ENCODE measurements at places on chromosomes 6 and 20.

DNA sequence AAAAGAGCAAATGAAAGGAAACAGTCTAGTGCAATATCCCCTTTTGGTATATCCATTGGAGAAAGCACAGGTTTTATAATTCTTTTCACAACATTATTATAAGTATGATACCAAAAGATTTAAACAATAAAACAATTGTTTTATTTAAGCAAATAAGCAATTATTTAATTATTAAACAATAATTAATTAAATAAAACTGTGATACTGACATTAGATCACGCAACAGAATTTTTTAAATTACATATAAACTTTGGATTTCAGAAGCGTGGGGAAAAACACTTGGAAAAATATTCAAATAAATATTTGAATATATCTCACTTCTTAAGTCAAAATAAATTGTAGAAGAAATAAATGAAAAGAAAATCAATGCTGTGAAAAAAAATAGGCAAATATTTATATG is 76.2 kb upstream of the STXBP5 start:
- DNase-seq: no peak

GRCh38 chr6:124993327-124993726 is 31.1 kb downstream of the RNF217 start:
- DNase-seq: no peak

GRCh38 chr20:62735331-62735821 is 26.7 kb downstream of the NTSR1 start:
- no peak for DNase-seq

GRCh38 chr6:46606338-46606737 is 46.3 kb downstream of the CYP39A1 start:
- no peak for DNase-seq

DNA sequence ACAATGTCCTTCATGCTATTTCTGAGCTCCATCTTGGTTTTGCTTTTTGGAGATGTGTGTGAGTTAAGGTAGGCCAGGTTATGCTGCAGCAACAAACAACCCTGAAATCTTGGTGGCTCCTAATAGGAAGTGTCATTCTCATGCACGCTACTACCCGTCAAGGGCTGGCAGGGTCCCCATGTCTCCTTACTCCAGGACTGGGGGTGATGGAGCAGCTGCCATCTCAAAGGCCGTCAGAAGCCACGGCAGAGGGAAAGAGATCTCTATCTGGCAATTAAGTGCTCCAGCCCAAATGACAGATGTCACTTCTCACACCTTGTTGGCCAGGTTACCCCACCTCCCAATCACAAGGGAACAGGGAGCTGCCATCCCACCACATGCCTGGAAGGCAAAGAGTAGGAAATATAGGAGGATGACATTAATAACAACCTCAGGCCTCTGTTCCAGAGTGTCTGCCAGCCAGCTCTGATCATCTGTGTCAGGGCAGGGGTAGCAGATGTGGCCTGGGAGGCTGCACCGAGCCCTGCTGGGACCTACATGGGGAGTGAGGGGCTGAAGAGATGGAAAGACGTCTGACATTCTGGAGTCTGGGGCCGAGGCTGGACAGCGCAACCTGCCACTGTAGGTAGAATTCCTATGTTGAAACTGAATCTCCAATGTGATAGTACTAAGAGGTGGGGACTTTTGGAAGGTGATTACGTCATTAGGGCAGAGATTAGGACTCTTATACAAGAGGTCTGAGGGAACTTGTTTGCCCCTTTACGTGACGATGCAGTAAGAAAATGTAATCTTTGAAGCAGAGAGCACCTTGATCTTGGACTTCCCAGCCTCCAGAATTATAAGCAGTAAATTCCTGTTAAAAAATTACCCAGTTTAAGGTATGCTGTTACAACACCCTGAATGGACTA is 4.8 kb upstream of the SDCBP2 start:
- DNase-seq: no peak

DNA sequence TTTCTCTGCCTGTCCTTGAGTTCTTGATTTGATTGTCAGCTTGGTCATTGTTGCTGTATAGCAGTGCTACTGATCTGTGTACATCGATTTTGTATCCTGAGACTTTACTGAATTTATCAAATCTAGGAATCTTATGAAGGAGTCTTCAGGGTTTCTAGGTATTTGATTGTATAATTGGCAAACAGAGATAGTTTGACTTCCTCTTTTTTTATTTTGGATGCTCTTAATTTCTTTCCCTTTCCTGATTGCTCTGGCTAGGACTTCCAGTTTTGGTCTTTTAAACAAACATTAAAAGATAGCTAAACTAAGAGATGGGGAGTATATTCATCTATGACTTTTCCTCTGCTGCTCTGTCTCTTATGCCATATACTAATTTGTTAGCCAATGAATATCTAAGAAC is 62.4 kb downstream of the NCOA7 start:
- no peak for DNase-seq

DNA sequence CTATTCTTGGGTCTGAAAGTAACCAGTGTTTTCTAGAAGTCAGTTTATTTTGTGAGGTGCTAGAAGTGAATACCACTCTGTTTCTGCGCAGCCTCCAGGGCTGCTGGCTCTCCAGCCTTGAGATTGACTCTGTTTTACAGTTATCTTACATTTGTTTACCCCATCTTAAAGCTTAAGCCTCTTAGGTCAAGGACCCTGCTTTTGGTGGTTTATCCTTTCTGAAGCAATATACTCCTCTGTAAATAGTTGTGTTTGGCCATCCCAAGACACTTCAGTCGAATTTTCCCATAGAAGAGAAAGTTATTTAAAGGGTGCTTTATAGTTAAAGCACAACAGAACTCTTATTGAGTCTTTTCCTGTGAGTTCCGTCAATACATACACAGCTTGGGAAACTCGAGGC is 190.6 kb upstream of the RSPO3 start:
- DNase-seq: no peak

- no peak for DNase-seq
Measured at GRCh38 chr6:154558984-154559383, 48.5 kb upstream of the CNKSR3 start.

- DNase-seq: no peak
Measured at GRCh38 chr6:107305391-107305790, 154.0 kb downstream of the PDSS2 start.

DNA sequence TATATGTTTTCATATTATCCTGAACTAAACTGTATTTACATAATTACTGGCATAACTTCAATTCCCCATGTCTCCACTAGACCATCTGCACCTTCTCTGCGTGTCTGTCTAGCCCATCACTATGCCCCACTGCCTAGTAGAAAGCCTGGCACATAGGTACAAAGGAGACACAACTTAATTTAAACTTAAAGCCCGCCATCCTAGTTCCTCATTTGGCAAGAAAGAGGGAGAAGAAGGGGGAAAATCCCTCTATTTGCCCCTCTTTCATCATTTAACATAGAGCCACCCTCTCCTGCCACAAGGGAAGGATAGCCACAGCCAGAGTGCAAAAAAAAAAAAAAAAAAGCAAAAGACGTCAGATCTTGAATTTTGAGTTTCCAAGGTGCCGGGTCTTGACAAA is 1.8 kb downstream of the PKIG start:
- no peak for DNase-seq
